CD4-positive, alpha-beta T cell treated with Interleukin-4 for 4 hours (primary cell): ENCODE measurements at places on chromosomes 2 and 18.

GRCh38 chr2:106078096-106078495 is 116.0 kb downstream of the UXS1 start:
- DNase-seq = no peak

DNA sequence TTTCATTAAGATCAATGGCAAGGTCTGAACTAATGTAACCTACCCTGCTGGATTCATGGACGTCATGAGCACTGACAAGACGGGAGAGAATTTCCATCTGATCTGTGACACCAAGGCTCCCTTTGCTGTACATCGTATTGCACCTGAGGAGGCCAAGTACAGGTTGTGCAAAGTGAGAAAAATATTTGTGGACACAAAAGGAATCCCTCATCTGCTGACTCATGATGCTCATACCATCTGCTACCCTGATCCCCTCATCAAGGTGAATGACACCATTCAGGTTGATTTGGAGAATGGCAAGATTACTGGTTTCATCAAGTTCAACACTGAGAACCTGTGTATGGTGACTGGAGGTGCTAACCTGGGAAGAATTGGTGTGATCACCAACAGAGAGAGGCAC is 82.3 kb upstream of the NDUFV2 start:
- no peak for DNase-seq

DNA sequence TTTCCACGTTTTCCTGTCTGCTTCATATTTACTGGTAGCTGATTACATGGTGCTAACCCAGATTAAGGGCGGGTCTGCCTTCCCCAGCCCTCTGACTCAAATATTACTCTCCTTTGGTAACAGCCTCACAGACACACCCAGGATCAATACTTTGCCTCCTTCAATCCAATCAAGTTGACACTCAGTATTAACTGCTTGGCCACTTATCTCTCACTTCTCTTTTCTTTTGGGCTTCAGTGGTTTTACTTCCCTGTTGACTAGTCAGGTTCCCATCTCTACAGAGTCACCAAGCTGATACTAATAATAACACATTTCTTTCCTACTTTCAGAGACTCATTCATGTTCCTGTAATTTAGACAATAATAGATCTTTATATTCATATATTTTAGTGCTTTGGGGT is 302.2 kb upstream of the MAP2 start:
- no peak for DNase-seq

DNA sequence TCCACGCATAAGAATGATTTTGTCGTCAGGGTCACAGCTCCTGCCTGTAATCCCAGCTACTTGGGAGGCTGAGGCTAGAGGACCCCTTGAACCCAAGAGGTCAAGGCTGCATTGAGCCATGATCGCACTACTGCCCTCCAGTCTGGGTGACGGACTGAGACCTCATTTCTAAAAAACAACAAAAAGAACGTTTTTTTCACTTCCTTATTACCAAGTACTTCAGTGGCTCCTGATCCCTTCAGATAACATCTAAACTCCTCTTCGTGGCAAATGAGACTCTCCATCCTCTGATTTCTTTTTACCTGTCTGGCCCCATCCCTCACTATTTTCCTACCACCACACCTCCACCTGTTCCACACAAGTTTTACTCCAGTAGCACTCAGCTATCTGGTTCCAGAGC is 105.4 kb upstream of the TLK1 start:
- no peak for DNase-seq

- DNase-seq = no peak
Observed at GRCh38 chr2:173271825-173272224, 82.8 kb upstream of the CDCA7 start.

DNA sequence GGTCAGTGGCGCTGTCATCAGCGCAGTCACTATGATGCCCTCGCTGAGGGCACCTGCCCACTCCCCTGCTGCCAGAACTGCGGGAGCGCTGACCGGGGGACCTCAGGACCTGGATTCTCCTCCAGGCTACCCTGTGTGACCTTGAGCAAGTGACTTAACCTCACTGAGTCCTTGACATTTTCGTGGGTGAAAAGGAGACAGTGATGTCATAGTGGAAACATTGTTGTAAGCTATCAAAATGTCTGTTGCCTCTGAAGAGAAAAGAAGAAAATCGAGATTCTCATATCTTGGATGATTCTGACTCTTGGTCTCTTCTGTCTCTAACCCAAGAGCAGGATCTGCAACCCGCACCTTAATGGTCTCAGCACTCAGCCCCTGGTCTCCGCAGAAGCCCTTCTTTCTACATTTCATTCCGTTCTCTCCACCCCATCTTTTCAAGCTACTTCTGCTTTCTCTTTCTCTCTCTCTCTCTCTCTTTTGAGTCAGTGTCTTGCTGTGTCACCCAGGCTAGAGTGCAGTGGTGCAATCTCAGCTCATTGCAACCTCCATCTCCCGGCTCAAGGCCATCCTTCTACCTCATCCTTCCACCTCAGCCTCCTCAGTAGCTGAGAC is 978 bp upstream of the TUBA4A start:
- peak; percentile 60 for DNase-seq

GRCh38 chr2:6877402-6878304 is at the start of gene RSAD2:
RSAD2 (plus strand) TSS chr2:6877777; CDS start chr2:6877801, 24 bp downstream.
- peak; percentile 67 for DNase-seq

- DNase-seq = no peak
Observed at GRCh38 chr2:83282043-83282795, 1176.9 kb downstream of the SUCLG1 start.

- DNase-seq = no peak
Observed at GRCh38 chr2:122421775-122422174, 666.3 kb downstream of the TSN start.

GRCh38 chr2:139790807-139791752 is 1010.9 kb upstream of the NXPH2 start:
- DNase-seq = no peak
